Bronchus fibroblast of lung (primary cell): ENCODE measurements at places on chromosomes 2 and 18. TPM values are rescaled to one million over a fixed set of nuclear protein-coding genes. Genes with fewer than 3 reads are reported as not detected.

Gene EIF2AK2
- 15.1 and 16.6 TPM in 2 replicates for total RNA-seq

Gene ZNF385B
- total RNA-seq = not detected in 2 replicates

Gene TRAF3IP1
- total RNA-seq = 4.0 and 10.3 TPM in 2 replicates

Gene STK39
- 11.7 and 14.8 TPM in 2 replicates for total RNA-seq

Gene ADD2
- total RNA-seq = under 0.01 and 0.59 TPM in 2 replicates

Gene SNRPD1
- total RNA-seq = 14.5 and 21.6 TPM in 2 replicates

Gene MDH1B
- total RNA-seq = 0.34 and 0.45 TPM in 2 replicates
